ENCODE measurements at places on chromosomes 11 and 22.
A peak's percentile ranks its signal among the peaks of the same experiment; 100 is the strongest.

DNA sequence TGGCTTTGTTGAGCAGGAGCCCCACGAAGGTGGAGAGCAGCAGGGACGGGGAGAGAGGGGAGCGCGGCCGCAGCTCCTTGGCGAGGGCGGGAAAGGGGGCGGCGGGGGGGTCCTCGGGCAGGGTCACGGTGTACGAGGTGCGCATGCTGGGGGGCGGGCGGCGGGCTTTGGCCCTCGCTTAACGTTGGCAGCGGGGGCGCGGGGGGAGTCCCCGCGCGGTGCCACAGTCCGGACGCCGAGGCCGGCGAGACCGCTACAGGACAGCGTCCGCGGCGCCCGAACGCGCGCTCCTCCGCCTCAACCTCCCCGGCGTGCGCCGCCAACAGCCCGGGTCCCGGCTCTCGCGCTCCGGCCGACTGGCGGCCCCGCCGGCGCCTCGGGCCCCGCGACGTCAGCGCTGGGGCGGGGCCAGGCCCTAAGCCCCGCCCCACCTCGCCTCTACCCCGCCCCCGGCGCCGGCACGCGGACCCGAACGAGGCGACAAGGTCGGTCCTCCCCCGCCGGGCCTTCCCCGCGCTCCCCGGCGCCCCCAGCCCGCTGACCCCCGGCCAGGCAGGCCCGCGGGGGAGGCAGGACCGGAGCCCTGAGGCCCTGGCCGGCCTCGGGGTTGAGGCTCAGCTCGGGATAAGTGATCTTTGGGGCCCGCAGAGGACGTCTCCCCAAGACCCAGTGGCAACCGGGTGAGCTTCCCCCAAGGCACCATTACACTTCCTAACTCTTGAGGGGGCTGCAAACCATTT, 17.5 kb downstream of the USP2 start:
- peak; percentile 53 for DNase-seq

- no peak for DNase-seq
Measured at GRCh38 chr11:67548555-67549110, 25.4 kb upstream of the CABP2 start.

DNA sequence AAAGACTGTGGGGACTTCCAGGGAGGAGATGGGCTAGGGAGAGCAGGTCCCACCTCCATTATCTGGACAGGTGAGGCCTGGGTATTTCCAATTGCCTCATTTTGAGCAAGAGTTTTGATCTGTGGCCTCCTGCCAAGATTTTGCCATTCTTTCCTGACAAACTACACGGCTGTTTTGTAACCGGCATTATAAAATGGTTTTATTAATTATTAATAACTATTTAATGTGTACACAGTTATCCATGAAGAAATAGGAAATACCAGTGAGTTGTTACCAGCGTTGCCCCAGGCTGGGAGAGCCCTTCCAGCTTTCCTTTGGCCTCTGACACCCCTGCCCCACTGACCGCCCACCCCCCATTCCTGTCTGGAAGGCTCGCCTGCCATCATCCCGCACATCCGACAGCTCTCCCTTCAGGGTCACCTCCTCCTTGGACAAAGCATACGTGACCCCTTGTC, 14.9 kb upstream of the SEC14L3 start:
- no peak for DNase-seq

DNA sequence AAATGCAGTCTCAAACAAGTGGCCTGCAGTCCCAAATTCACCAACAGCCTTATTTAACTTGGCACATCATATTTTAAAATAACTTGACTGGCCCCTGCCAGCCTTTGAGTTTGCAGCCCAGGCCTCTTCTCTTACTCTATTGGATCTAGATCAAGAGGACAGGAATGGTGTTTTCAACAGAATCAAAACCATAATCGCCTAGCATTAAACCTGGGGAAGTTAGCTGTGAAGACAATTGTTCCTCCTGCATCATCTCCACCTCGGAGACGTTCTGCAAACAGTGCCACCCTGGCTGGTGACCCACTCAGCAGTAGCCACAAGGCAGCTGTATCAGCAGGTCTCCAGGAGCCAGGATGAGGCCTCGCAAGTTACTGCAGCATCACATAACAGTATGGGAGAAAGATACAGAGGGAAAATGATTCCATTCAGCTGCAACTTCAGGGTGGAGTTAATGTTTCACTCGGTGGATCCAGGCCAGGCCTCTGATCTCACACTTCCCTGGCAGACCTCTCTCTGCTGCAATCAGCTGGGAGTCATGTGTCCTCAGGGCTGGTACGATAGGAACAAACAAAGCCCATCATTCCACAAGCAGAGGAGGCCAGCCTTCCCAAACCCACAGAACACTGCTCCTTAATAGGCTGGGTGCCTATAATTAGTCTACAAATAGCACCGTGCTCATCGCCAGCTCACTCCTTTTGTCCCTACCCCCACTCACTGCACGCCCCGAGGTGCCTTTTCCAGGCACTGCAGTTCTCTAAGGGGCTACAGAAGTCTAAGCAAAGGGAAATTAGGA, 18.6 kb upstream of the SCN2B start:
- DNase-seq: no peak

DNA sequence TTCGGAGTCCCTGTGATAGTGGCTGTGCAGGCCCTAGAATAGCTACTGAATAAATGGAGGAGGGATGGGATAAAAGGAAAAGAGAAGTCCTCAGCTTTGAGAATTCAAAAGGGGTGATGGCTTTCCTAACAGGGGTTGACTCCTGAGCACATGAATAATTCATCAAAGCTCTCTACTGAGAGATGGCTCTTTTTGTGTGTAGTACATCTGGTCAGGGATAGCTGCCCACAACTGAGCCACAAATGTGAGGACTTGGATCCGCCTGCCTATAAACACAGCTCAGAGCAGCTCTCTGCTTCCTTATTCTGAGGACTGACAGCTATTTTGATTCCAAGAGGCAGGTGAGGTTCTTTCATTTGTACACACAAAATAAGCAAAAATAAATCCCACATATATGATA, 82.3 kb downstream of the USP35 start:
- no peak for DNase-seq

GRCh38 chr11:110645253-110645652, 67.0 kb downstream of the ARHGAP20 start:
- DNase-seq: no peak

- DNase-seq: peak; percentile 64
Measured at GRCh38 chr11:61028135-61028729, 56.8 kb downstream of the CD6 start.

DNA sequence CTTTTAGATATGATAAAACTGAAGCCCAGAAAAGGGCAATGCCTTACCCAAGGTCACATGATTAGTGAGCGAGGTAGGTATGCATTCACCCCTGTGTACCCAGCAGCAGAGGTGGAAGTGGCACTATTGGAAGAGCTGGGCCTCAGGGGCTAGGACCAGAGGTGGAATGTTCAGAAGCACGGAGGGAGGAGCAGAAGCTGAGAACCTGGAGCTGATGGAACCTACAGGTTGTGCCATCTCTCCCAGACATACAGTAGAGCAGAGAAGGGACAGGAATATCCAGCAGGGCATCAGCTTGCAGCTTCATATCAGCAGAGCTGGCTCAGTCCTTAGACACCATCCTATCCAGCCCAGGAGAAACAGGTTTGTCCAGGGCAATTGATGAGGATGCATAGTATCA, 14.6 kb upstream of the FCHSD2 start:
- DNase-seq: no peak

DNA sequence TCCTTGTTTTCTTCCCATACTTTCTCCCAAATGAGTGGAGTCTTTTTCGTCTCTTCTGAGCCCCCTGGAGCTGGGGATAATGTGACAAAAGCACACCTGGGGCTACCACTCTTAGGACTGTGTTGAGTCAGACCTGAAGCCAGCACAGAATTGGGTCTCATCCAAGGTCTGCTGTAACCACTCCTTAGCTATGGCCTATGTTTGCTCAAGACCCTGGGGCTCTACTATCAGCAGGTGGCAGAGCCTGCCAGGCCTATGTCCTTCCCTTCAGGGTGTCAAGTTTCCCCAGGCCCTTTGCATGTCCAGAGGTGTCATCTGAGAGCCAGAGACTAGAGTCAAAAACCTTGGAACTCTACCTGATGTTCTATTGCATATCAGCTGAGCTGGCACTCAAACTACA, 335.7 kb downstream of the DDX10 start:
- DNase-seq: no peak

DNA sequence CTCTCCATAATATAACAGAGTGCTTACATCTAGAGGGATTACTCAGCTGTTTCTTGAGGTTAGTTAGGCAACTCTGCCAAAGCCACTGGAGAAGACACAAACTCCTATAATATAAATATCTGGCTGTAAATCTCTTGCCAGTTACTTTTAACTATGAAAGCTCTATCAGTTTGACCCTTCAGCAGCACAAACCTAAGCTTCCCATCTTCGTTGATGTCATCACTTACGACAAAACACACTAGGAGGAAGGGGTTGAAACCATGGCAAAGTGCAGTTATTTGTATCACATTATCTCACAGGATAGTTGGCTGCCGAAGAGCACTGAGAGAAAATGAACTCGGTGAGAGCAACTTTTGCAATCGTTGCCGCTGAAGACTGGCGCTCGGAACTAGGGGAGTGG, 922.1 kb downstream of the OPCML start:
- no peak for DNase-seq

DNA sequence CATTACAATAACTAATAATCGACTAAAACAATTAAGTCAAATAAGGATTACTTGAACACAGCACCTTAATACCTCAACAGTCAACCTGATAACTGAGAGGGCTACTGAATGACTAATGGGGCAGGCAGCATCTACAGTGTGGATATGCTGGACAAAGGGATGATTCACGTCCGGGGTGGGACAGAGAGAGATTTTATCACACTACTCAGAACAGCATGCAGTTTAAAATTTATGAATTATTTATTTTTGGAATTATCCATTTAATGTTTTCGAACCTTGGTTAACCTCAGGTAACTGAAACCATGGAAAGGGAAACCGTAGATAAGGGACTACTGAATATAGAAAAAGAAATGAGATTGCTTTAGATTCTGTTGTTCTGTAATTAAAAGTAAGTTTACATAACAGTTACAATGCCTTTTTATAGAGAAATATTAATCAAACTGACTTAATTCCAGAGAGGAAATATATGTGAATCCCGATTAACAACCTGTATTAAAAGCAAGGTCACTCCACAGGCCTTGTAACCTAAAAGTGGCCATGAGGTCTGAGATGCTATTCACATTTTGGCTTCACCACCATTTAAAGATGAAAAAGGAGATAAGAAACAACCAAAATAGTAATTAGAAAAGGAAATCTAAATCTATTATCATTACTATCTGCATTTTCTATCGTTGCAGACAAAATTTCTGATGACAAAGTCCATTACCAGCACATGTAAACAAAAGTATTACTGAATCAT, 119.0 kb upstream of the TP53AIP1 start:
- DNase-seq: no peak

- no peak for DNase-seq
Measured at GRCh38 chr11:18780329-18780728, 11.3 kb downstream of the PTPN5 start.

GRCh38 chr11:132904607-132905006, 627.7 kb downstream of the OPCML start:
- DNase-seq: no peak

DNA sequence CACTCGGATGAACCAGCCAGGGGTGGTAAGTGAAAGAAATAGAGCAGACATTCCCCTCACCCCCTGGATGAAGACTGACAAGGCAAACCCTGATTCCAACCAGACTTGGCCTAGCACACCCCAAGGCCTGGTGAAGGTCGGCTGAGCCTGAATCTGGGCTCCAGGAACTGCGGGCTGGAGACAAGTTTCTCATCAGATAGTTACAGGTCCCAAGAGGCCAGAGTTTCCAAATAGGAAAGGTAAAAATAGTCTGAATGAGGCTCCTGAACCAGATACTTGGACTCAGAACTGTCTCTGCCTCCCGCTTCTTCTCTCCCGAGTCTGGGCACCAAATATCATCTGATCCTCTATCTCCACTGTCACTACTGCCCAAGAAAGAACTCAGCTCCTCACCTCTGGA, 7.8 kb downstream of the ZMAT5 start:
- DNase-seq: no peak

GRCh38 chr22:25482868-25483639, 81.4 kb upstream of the GRK3 start:
- DNase-seq: no peak

All from activated T-cell treated with anti-CD3 and anti-CD28 coated beads for 4 hours (primary cell).